Mesothelial cell of epicardium (in vitro differentiated cells): ENCODE measurements at places on chromosomes 13 and 19. TPM values are rescaled to one million over a fixed set of nuclear protein-coding genes. Genes with fewer than 3 reads are reported as not detected.

- DNase-seq = no peak
Observed at GRCh38 chr13:91097269-91097668, 250.2 kb upstream of the MIR17HG start.

DNA sequence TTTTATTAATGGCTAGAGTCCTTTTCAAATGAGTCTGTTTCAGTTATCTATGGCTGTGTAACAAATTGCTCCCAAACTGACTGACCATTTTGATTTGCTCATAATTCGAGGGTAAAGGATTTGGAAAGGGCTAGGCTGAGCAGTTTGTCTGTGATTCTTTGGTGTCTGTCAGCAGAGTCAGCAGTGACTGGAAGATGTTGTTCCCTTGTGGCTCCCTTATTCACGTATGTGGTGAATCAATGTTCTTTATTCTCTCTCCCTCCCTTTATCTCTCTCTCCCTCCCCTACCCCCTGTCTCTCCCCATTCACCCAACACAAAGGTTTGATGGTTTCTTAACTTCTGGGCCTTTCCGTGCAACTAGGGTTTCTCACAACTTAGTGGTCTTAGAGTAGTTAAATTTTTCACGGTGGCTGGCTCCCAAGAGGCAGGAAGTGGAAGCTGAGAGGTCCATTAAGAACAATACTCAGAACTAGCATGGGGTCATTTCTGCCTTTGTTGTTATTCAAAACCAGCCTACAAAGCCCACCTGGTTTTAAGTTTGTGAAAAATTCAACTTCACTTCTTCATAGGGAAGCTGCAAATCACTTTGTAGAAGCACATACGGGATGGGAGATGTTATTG lies 772.5 kb upstream of the SLITRK1 start:
- DNase-seq = no peak

DNA sequence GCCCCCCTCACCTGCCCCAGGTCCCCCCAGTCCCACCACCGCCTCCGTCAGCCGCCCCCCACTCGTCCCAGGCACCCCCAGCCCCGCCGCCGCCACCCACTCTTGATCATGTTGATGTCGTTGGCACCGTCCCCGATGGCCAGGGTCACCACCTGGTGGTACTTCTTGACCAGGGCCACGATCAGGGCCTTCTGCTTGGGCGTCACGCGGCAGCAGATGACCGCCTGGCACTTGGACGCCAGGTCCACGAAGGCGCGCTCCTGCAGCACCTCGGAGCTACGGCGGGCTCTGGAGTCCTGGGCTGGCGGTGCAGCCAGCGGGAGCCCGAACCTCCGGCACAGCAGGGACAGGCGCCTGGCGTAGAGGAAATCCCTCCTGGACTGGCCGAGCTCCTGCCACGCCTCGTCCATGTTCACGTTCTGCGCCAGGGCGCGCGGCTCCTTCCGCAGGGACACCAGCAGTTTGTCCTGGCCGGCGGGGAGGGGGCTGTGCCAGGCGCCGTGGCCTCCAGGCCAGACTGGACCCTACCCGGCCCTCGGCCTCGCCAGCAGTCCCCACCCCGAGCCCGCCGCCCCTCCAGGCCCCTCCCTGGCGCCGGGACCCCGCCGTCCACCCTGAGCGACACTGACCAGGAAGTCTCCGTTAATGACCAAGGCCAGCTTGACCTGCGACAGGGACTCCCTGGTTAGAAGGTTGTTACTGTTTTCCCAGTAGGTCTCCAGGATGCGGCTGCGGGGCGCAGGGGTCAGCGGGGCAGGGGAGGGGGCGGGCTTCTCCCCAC lies 22.6 kb downstream of the ATP8B3 start:
- no peak for DNase-seq

DNA sequence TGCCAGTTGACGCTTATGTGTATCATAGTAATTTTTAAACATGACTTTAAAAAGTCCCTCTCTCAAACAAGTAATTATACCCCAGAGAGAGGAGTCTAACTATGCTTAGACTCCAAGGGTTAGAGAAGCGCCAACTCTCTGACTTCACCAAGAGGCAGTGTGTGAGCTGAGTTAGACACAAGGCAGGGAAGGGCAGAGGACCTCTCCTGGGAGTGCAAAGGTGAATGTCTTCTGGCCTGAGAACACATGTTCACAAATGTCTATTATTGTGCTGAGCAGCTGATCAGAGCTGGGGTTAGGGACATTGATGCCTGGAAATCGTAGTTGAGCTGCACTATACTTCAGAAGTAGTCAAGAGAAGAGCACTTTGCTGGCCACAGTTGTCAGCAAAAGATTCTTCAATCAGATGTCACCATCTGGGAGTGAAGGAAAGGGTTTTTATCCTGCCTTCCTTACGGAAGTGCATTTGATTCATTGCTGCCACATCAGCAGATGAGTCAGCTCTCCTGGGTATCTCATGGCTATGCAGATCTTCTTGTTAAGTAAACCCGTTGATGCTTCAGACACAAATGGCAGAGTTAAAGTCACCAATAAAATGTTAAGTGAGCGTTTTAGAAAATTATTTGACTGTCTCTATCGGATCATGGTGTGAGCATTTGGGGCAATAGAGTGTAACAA lies 283.2 kb upstream of the ARGLU1 start:
- no peak for DNase-seq

DNA sequence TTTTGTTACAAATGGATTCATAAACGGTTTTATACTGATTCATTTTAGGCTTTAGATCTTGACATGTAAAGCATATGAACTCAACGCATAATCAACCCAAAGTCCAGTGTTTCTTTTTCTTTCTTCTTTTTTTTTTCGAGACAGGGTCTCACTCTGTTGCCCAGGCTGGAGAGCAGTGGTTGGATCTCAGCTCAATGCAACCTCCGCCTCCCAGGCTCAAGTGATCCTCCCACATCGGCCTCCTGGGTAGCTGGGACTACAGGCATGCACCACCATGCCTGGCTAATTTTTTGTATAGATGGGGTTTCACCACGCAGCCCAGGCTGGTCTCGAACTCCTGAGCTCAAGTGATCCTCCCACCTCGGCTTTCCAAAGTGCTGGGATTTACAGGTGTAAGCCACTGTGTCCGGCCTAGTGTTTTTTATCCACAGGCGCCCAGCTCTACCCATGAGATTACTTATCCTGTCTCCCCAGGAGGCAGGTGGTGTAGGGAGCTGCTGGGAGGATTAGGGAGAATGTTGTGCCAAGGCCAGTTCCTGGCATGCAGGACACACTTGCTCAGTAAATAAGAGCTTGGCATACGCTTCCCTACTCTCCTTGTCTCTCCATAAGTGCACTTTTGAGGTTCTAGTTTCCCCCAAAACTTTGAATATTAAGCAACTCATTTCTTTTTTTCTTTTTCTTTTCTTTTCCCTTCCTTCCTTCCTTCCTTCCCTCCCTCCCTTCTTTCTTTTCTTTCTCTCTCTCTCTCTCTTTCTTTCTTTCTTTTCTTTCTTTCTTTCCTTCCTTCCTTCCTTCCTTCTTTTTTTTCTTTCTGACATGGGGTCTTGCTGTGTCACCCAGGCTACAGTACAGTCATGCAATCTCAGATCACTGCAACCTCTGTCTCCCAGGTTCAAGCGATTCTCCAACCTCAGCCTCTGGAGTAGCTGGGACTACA lies 4.8 kb upstream of the CEBPA start:
- DNase-seq = no peak

DNA sequence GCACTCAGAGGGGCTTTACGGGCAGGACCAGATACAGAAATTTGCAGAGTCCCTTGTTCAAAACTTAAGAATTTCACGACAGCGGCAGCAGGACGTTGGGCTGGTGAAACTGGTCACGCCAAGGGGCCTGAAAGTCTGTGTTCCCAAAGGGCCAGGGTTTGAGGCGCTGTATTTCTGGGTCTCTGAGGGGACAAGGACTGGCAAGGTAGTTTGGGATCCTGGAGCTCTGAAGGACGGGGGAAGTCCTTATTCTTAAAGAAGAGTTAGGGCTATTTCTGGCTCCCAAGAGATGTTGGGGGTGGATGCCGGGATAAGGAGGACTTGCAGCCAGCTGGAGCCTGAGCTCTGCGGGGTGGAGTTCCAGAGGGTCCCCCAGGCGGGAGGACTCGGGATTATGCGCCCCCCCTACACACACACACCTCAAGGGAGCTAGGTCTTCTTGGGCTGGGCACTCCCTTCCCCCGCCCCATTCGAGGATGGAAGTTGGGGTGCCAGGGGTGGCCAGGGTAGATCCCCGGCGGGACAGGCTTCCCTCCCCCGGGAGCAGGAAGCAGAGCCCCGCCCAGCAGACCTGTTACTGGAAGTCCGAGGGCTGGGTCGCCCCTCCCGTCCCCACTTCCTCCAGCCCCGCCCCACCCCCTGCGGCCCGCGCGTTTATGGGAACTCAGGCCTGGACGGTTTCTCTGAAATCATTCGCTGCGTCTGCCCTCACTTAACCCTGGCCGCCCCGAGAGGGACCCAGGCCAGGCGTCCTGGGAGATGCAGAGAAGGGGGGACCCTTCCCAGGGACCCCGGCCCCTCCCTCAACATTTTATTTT lies 5.6 kb downstream of the BCL3 start:
- DNase-seq = no peak

- no peak for DNase-seq
Observed at GRCh38 chr19:7176792-7177191, 107.3 kb downstream of the ZNF557 start.

DNA sequence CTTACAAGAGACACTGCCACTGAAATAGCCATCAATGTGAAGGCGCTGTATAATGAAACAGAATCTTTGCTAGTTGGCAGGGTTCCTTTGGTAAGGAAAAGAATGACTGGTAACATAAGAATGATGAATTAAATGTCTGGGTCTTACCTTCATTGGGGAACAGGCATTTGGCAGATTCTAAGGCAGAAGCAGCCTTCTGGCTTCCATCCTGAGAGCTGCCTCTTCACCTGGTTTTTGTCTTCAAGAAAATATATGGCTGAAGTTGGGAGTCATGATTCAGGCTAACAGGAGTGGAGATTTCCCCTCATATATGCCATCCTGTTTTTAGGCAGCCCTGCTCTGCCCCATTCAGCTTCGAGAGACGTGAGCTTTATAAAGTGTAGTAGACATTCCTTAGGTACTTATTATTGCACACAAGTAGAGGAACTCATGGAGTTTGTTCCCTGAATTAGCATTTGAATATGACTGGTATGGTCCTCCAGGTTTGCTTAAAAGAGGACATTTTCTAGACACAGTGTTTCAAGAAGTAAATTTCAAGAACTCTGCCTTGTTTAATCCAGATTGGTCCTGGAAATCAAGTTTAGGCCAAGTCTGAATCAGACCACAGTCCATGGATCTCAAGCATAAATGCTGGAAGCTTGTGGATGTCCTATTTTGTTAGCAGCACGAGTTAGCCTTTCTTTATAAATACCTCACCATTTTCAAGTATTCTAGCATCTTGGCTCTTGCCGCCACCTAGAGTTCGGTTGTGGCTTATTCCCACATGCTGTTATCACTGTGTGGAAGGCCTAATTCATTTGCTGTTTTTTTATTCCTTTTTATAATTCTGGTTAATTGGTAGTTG lies 56.2 kb upstream of the AKAP11 start:
- DNase-seq = no peak

- no peak for DNase-seq
Observed at GRCh38 chr13:79915114-79915811, 425.7 kb downstream of the SPRY2 start.

DNA sequence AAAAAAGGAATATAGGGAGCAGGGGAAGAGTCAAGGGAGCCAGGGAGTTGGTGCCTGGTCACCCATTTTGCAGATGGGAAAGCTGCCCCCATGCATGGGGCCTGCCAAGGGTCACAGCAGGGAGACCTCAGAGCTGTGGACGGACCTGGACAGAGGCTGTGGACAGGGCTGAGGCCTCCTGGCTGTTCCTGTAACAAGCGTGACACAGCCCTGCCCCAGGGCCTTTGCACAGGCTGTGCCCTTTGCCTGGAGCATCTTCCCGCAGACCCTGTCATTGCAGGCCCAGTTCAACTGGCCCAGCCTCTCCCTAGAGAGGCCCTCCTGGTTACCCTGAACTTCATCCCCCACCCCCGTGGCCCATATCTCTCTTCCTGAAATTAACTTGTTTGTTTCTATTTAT lies 6.4 kb downstream of the TNFAIP8L1 start:
- no peak for DNase-seq

DNA sequence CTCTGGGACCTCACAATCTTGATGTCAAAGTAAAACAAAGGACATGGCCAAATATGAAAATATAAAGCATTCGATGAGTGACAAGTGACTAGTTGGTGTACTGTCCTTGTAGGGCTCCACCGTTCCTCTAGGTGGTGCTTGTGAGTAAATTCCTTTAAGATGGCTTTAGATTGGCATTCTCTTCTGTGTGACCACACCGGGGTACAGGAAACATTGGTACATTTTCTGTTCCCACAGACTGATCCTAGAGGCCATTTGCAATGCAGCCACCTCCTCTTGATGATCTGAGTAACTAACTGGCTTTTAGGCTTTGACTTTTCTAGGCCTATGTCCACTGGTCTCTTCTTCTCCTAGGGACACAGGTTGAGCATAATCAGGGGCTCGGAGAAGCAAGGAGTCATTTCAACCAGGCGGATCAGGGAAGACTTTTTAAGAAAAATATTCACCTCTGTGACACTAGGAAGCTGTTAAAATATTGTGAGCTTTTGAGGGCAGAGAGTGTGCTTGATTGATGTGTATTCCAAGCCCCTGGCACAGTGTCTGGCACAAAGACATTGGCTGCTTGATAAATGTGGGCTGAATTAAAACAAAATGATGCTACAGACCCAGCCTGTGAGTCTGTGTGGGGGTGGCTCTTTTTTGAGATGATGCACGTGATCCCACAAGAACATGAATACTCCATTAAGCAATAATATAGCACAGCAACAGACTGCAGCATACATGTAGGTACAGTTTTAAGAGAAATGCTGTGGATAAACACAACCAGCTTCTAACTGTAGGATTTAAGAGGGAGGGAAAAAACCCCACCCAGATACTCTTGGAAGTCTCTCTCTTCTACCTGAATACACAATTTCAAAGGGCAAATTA lies 21.0 kb downstream of the EPSTI1 start:
- no peak for DNase-seq

DNA sequence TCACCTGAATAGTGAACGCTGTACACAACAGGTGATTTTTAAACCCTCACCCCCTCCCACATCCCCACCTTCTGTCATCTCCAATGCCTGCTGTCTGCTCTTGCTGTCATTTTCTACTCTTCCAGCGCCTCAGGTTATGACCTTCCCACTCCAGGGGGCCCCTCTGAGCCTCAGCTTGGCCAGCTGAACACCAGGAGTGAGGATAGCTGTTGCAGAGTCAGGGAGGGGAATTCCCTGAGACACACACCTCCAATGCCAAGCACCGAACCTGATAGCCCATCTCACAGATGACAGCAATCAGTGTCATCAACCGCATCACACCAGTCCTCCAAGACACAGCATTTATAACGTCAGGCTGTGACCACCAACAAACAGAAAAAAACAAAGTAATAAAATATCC lies 193.5 kb downstream of the ZNF536 start:
- DNase-seq = no peak

- DNase-seq = no peak
Observed at GRCh38 chr19:20315543-20315942, 148.5 kb downstream of the ZNF486 start.

GRCh38 chr19:42065051-42065450 lies 5.0 kb downstream of the GRIK5 start:
- DNase-seq = no peak

- DNase-seq = no peak
Observed at GRCh38 chr13:98749501-98749900, 3.0 kb downstream of the SLC15A1 start.

The OR10H5 gene
- total RNA-seq = not detected in 3 replicates

The ZNF627 gene
- total RNA-seq = 28.6 to 29.9 TPM (median 29.8 TPM) in 3 replicates

The FOSB gene
- total RNA-seq = 272 to 287 TPM (median 278 TPM) in 3 replicates

The ZNF208 gene
- not detected in 3 replicates for total RNA-seq

The WDR88 gene
- not detected in 3 replicates for total RNA-seq

The LSM14A gene
- total RNA-seq = 153 to 164 TPM (median 155 TPM) in 3 replicates

The RAB20 gene
- 8.9 to 10.2 TPM (median 9.6 TPM) in 3 replicates for total RNA-seq

The PCDH9 gene
- total RNA-seq = 26.9 to 31.2 TPM (median 29.7 TPM) in 3 replicates

The ATXN8OS gene
- total RNA-seq = not detected in 3 replicates

The ZNF726 gene
- 4.8 to 5.5 TPM (median 5.2 TPM) in 3 replicates for total RNA-seq

The CYP2A6 gene
- total RNA-seq = 0.27 to 0.40 TPM (median 0.34 TPM) in 3 replicates

The NPAS1 gene
- 3.4 to 3.9 TPM (median 3.9 TPM) in 3 replicates for total RNA-seq

The NLRP7 gene
- 0.07 to 0.09 TPM in 2 of 3 replicates, not detected in the other for total RNA-seq
